ENCODE measurements at places on chromosomes 1 and 21.
A peak's percentile ranks its signal among the peaks of the same experiment; 100 is the strongest.

GRCh38 chr21:31576428-31576827, 83.1 kb upstream of the SOD1 start:
- DNase-seq, result no peak

GRCh38 chr21:16044676-16045075, 314.9 kb downstream of the USP25 start:
- DNase-seq, result no peak

- peak; percentile 19 for DNase-seq
Observed at GRCh38 chr21:41369105-41369919, 7.5 kb downstream of the MX2 start.

GRCh38 chr1:4462831-4463484, 191.5 kb upstream of the AJAP1 start:
- no peak for DNase-seq

DNA sequence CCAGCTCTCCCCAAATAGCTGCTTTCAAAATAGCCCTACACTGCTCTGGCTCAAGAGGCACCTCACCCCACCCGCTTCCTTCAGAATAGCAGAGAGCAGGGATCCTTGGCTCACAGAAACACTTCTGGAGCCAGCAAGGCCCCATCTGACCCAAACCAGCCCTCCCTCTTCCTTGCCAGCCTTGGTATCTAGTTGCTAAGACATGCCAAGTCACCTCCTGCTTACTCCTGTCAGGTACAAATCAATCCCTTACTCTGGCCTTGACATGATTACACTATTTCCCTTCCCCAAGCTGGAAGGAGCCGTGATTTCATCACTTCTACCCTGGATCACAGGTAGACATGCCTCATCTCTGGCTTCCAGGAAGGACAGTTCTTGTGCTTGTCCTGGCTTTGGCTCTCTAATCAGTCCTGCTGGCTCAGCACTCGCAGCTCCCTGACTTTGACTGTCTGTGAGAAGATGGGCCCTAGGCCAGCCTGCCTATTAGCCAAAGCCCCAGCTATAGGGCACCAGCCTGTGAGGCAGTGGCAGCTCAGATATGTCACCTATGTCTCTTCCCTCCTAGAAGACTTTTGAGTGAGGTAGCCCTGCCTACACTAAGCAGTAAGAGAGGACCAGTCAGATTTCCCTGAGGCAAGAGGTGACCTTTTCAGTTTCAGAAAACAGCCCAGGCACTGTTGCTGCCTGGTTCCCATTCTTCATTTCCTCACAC, 8.9 kb upstream of the MUTYH start:
- no peak for DNase-seq

DNA sequence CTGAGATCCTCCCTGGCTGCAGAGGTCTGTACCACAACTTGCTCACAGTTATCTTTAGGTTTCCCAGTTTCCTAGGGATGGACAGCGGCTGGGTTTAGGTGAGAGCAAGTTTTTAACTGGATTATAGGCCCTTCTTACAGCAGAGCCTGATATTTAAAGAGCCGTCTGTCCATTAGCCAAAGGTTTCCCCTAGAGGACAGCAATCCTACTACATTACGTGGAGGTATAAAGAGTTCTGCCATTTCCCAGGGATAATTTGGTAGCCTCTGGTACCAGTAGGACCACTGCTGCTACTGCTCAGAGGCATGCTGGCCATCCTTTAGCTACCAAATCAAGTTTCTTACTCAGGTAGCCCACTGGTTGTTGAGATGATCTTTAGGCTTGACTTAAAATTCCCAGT, 21.9 kb upstream of the FCGR2A start:
- DNase-seq, result no peak

DNA sequence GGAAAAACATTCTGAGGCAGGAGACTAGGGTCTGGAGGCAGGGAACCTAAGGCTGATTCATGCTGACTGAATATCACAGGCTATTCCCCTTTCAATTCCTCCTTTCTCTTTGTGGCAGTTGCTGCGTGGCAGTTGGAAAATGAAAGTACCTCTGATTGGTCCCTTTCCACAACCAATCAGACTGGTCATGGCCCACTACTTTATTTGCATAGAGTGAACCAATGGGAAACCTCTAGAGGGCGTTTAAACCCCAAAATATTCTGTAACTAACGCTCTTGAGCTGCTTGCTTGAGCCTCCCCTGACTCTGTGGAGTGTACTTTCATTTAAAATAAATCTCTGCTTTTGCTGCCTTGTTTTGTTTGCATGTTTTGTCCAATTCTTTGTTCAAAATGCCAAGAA, 27.7 kb upstream of the VN1R5 start:
- DNase-seq, result no peak

GRCh38 chr1:174040387-174040786, 18.2 kb upstream of the RC3H1 start:
- DNase-seq, result no peak

DNA sequence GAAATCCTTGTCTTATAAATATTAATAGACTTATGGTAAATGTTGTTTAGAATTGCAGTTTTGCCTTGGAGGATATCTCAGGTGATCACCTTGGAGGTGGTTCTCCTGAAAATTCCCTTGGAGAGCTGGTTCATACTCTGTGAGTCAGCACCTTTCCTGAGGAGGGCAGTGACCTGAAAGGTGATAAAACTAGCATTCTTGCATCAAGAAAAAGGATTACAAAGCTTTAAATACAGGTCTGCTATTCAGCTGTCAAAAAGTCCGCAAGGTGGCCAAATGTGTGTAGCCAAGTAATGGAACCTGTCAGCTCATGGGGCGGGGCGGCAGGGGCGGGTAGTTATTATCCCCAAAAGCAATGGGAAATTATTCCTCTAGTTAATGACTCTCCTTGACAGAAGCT, 52.8 kb upstream of the EDARADD start:
- DNase-seq, result no peak

GRCh38 chr1:55679971-55680370, 464.8 kb upstream of the USP24 start:
- DNase-seq, result no peak

- DNase-seq, result no peak
Observed at GRCh38 chr1:23695667-23696066, 4.1 kb downstream of the RPL11 start.

GRCh38 chr21:46117586-46118315, 19.8 kb downstream of the COL6A2 start:
- no peak for DNase-seq

DNA sequence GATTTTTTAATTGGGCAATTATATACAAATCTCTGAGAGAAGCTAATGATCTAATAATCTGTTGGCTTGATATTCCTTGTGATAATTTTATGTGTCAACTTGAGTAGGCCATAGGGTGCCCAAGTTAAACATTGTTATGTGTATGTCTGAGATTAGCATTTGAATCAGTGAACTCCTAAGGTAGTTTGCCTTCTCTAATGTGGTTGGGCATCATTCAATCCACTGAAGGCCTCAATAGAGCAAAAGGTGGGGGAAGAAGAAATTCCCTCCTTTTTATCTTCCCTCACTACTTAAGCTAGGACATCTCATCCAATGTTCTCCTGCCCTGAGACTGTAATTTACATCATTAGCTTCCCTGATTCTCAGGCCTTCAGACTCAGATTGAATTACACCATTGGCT, 394.5 kb downstream of the LMO4 start:
- DNase-seq, result no peak

GRCh38 chr1:78143673-78144072, 97.9 kb downstream of the GIPC2 start:
- DNase-seq, result no peak

DNA sequence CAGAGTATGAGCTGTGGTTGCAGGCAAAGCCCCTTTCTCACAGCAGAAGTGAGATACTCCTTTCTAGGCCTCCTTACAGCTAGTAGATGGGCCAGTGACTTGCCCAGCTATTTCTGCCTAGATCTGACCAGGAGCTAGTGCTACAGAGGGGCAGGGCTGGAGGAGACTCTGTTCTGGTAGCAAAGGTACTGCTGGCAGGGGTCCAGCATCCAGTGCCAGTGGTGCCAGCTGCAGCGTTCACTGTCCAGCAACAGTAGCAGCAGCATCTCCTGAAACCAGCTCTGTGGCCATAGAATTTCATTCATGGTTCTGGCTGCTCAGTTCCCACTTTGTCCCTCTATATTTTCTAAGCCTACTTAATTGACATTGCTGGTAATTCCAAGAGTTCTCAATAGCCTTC, 62.5 kb upstream of the CNN3 start:
- no peak for DNase-seq

DNA sequence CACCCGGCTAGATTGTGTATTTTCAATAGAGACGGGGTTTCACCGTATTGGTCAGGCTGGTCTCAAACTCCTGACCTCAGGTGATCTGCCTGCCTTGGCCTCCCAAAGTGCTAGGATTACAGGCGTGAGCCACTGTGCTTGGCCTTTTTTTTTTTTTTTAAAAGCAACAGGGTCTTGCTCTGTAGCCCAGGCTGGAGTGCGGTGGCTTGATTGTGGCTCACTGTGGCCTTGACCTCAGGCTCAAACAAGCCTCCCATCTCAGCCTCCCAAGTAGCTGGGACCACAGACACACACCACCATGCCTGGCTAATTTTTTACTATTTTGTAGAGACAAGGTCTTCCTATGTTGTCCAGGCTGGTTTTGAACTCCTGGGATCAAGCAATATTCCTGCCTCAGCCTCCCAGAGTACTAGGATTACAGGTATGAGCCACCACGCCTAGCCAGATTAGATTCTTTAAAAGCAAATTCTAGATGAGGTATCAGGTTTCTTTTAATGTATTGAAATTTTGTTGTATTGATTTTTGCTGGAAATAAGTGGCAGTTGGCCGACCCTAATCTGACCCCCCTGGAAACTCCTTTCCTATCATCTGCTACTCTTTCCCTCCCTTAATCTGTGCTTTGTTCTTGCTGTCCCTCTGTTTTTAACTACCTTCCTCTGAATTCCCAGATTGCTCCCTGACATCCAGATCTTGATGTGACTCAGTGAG, 26.6 kb downstream of the ZFYVE9 start:
- DNase-seq, result no peak

DNA sequence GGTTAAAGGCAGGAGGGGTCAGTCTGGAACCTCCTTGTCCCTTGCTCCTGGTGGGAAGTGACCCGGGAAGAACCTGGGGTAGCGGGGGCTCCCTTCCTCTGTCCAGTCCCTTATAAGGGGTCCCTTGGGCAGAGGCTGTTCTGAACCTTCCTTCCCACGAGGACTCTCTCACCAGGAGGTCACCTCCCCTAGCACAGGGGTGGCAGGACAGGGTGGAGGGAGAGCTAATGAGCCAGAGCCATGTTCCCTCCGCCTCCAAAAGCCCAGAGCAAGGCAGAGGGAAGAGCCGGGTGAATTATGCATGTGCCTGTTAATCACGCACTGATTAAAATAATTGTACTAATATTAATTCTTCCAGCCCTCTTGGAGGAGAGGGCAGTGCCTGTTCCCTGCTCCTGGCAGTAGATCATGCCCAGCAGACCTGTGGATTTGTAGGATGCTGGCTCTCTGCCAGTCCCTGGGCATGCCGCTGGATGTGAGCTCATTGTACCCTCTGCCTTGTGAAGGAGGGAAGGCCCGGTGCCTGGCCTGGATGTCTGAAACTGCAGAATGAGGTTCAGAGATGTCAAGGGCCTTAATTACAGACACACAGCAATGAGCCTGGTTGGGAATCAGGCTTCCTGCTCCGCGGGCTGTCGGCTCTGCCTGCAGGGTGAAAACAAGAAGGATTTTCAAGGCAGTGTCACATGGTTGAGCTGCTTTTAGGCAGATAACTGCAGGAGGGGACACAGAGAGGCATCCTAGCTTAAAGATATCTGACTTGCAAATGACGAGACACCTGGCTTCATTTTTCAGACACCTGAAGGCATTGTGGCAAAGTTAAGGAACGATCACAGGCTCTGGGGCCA, 68.2 kb downstream of the IGSF21 start:
- DNase-seq, result no peak

GRCh38 chr21:32340863-32341848, 42.5 kb downstream of the MRAP start:
- no peak for DNase-seq

GRCh38 chr1:151384584-151384983, 12.1 kb upstream of the SELENBP1 start:
- DNase-seq, result no peak

DNA sequence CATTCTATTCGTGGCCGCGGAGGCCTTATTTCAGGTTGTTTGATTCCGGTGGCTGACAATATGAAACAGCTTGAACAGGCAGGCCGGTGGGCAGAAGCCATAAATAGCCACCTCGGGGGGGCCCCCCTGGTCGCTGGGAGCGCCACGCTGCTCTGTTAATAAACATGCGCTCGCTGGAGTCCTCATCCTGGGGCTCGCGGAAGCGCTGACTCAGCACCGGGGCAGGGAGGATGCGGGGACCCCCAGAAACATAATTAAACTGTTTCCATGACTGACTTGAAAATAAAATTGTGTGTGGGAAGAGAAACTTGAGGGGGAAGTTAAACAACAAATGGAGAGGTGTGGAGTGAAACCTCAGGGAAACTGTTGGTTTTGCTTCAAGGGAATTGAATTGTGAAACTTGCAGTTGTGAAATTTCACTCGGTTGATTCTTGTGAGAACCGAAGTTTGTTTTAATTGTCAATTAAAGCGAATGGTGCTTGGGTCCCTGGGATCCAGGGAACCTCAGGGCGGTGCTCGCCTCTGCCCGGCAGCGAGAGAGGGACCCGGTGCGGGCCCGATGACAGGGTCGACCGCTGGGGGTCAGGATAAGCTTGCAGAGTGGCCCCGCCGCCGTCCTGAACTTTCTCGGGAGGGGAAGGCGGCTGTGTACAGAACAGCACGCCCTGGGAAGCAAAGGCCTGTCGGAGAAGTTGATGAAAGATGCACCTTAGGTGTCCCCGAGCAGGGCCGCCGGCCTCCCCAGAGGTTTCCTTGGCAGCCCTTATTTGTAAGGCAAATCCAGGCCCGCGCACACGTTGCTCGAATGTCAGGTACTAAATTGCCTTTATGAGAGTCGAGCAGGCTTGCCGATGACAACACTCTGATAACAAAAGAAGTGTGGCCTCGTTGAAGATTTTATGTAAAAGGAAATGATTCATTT, 176.9 kb upstream of the LMO4 start:
- DNase-seq, result peak; percentile 47

GRCh38 chr21:17931080-17931479, 111.9 kb upstream of the C21orf91 start:
- DNase-seq, result no peak

- no peak for DNase-seq
Observed at GRCh38 chr1:186559601-186560116, 98.7 kb upstream of the PDC start.

GRCh38 chr1:167808104-167808503, 86.3 kb downstream of the MPZL1 start:
- no peak for DNase-seq

DNA sequence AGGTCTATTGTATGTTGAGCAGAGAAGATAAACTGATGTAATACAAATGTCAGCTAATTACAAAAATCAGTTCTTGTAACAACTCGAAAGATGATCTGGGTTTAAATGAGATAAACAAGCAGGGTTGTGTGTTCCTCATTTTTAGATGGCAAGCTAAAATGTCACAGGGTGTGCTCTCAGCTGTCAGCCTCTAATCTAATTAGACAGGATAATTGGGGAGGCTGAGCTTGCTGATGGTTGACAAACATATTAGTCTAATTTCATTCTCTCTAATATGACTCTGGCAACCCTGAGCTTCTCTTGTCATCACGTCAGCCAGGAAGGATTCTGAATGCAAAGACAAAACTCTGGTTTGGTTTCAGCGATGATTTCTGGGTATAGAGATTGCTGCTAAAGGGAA, 335.3 kb upstream of the KAZN start:
- no peak for DNase-seq

Measured in activated T-cell treated with anti-CD3 and anti-CD28 coated beads for 48 hours (primary cell).